ENCODE measurements at places on chromosomes 2 and 18. TPM values are rescaled to one million over a fixed set of nuclear protein-coding genes. Genes with fewer than 3 reads are reported as not detected.
A peak's percentile ranks its signal among the peaks of the same experiment; 100 is the strongest.

GRCh38 chr2:23292024-23292423 is 93.0 kb upstream of the KLHL29 start:
- no peak for DNase-seq

Gene MAP4K4
- 76.9 TPM for total RNA-seq

- no peak for DNase-seq
These were observed 6.7 kb upstream of the PARD6G start for GRCh38 chr18:80253871-80254492.

Gene TM4SF20
- total RNA-seq, result not detected

DNA sequence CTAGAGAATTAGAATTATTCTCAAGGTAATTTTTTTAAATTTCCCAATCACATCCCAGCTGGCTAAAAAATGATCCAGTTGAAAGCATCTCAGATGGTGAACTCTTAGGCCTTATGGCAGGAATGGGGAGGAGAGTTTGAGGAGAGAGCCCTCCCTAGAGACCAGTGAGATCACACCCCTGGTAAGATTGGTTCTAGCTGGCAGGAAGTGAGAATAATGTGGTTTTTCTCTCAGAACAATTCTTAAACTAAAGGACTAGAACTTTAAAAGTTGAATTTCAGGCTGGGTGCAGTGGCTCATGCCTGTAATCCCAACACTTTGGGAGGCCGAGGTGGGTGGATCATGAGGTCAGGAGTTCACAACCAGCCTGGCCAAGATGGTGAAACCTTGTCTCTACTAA is 120.2 kb downstream of the MYO3B start:
- DNase-seq, result no peak

Gene RUFY4
- not detected for total RNA-seq

DNA sequence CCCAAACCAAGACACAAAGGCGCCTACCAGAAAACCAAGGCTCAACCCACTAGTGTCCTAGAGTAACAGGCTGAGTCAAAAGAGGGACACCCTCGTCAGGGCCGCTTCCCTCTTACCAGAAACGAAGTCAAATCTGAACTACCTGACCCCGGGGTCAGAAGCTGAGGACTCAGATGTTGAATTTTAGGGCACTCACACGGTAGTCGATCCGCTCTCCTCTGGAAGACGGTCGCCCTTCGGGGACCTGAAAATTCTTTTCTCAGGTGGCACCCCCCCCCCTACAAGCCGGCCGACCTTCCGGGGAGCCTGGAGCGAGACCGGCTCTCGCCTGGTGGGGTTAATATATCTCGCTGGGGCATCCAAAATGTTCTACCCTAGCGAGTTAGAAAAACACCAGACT is 121.1 kb upstream of the KCNJ3 start:
- DNase-seq, result no peak

Gene LCT
- not detected for total RNA-seq

DNA sequence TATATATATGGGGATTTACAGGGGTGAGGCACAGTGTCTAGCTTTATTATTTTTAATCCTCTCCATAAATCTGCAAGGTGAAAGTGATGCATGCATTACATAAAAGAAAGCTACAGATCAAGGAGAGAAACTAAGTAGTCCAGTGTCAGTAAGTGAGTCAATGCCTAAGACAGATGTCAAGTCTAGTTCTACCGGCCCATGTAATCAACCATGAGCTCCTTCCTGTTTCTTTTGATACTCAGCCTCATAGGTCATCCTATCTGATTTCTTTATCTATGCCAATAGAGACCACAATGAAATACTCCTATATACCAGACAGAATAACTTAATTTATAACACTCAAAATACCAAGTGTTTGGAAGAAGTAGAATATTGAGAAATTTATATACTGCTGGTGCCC is 20.2 kb upstream of the GYPC start:
- no peak for DNase-seq

DNA sequence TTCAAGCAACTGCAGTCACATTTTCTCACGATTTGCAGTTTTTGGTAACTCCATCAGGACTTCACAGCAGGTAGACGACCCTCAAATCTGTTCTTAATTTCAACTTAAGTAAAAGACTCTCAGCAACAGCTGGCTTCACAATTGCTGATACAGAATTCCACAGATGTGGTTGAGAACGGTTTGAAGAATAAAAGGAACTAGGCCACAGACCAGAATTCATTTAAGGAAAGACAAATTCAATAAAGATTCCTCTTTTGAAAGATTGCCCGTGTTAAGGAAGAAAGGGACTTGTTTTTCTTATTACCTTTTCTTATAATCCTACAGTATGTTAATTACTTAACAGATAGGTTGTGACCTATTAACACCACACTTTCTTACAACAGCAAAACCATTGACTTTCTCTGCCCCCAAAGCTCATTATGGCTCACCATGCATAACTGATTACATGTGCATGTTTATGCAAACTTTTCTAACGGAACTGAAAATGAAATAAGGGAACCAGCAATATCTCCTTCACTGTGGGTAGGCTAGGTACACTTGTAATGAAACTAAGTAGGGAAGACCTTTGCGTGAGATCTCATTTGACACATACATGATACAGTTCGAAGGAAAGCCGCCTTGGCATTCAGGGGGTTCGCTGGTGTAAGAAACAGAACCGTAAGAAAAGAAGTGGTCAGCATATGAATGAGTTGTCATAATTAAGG is 4.7 kb upstream of the ZNF516 start:
- DNase-seq, result no peak

Gene ROCK1
- total RNA-seq, result 31.4 TPM

GRCh38 chr2:39568561-39569006 is 97.1 kb upstream of the TMEM178A start:
- no peak for DNase-seq

DNA sequence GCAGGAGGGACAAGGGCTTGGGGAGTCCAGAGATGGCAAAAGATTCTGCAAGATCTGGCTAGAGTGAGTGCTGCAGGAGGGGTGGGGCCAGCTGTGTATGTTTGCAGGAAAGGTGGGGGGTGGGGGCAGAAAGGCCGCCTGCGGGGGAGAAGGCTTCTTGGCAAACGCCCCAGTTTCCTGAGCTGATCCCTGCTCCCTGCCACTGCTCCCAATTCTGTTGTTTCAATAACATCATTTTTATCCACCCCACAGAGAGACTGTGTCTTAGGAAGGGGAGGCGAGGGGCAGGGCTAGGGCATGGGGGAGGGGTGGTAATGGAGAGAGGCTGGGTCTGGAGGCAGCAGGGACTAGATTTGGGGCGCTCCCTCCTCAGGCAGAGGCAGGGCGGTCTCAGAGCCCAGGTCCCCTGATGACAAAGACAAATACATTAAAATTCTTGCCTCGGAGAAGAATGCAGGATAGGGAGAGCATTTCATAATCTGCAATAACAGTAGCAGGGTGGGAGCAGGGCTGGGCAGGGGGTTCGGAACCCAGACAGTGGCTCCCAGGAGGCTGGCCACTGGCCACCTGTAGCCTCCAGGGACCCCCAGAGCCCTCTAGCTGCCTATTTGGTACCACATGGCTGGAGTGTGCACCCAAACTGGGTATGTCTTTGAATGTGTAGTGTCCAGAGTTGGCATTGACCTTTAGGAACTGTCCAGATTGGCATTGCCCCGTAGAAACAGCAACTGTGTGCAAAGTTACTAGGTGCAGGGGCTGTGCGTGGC is 2.1 kb upstream of the WNT6 start:
- no peak for DNase-seq

DNA sequence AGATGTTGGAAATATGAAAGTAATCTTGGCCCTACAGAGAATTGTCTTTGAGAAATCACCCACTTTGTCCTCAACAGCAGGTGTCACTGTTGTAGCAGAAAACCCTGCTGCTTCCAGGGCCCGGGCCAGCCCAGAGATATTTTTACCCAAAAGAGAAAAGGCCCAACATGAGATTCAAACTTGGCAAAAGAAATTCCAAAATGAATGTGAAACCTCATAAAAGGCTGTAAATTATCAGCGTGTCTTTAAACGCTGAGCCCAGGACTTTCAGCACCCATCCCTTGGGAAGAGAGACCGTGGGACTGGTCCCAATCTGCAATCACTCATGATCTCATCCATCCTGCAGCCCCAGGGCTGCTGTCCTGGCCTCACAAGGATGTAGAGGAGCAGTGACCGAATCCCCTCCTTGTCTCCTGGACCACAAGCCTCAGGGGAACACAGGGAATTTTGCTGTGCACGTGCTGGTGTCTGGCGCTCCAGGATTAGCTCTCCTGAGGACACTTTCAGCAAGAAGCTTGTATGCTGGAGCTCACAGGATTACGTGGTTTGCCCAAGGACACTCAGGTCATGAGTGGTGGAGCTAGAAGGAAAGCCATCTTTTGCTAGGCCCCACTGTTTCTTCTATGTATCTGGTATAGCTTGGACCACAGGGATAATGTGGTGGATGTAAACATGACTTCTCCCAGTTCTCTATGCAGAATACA is 202.1 kb downstream of the RNF144A start:
- DNase-seq, result peak; percentile 54

DNA sequence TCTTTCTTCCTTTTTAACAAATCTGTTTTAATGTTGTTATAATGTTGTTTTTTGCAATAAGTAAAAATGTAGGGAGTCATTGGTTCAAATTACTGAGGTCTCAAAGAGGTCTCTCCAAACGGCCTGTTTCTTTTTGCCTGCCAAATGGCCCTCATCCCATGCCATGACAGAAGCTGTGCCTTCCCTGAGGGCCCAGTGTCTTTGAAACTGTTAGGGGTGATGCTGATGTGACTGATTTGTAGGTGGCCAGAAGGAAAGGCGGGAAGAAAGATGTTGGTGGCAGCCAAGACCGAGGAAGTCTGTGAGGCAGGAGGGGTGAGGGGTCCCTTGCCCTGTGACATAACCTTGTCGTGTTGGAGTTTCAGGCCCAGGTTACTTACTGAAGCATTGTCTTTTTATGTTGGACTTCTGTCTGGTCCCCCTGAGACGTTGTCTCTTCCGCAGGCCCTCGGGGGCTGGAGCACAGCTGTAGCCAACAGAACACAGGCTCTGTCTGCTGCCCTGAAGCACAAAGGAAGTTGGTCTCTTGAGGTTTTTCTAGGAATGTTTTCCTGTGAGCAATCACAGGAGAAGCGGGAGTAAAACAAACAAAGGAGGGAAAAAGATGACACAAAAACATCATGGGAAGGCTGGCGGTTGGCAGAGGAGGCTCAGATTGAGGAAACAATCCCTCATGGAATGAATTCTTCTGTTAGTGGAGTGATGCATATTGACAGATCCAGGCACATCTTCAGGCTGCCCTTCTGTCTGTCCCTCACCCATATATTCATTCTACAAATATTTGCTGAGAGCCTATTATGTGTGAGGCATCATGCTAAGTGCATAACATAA is 4.9 kb upstream of the ST3GAL5 start:
- no peak for DNase-seq

GRCh38 chr18:79900610-79901570 is 50.6 kb downstream of the SLC66A2 start:
- no peak for DNase-seq

Gene TMEM17
- total RNA-seq, result 1.7 TPM

DNA sequence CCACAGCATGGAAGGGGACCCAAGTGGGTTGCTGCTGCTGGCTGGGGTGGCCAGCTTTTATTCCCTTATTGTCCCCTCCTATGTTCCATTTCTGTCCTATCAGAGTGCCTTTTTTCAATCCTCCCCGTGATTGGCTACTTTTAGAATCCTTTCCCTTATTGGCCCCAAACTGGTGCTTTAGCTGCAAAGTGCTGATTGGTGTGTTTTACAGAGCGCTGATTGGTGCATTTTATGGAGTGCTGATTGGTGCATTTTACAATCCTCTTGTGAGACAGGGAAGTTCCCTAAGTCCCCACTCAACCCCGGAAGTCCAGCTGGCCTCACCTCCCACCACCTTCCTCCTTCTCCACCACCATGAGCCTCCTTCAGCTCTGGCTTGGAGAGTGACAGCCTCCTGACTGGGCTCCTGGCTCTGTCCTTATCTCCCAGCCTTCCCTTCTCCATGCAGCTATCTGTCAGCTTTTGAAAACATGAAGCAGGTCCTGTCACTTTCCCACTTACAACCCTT is 20.7 kb upstream of the PLB1 start:
- no peak for DNase-seq

- DNase-seq, result no peak
These were observed 38.3 kb downstream of the FBXO48 start for GRCh38 chr2:68428746-68429145.

DNA sequence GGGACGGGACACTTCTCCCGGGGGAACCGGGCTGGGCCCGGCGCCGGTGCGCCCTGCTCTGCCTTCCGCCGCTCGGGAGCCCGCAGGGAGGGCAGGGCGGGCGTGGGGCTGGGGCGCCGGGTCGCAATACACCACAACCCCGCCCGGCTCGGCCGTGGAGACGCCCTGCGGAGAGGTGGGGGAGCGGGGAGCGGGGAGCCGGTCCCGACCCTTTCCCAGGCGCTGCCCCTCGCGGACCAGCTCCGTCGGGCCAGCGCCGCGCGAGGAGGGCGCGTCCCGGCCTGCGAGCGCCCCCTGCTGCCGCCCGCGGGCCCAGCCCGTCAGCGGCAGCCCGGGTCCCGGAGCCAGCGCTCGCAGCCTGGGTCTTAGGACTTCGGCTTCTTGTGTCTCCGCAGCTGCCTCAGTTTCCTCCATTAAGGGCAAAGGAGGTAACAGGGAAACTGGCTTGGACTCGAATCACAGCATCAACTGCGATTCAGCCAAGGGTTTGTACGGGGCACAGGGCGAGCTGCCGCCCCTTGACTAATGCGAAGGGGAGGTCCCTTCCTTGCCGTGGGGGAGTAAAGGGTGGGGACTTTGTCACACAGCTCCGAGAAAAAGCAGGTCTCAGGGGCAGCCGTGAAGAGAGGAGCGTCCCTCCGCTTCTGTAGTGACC is 635 bp upstream of the ADRA2B start:
- peak; percentile 65 for DNase-seq

- DNase-seq, result no peak
These were observed 8.8 kb downstream of the EFEMP1 start for GRCh38 chr2:55914786-55915185.

GRCh38 chr18:1246827-1247226 is 342.2 kb downstream of the ADCYAP1 start:
- DNase-seq, result no peak

Gene SLC4A5
- total RNA-seq, result 1.3 TPM

DNA sequence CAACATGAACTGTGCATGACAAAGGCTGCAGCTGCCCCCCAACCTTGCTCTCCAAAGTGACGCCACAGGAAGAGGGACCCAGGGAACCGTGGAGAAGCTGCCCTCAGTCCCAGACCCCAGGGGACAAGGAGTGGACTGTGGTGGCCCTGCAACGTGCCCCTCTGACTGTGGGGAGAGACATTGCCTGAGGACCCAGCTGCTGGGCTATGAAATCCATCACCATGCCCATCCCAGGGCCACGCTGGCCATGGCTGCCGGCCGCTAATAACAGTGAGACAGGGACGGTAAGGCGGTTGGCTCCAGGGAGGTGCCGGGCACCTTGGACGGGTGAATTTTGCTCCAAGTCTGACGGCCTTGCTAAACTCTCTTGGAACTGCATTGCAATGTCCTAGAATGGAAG is 211.3 kb upstream of the HDAC4 start:
- DNase-seq, result no peak

Gene MOCOS
- total RNA-seq, result 0.40 TPM

Gene CD8B2
- not detected for total RNA-seq

DNA sequence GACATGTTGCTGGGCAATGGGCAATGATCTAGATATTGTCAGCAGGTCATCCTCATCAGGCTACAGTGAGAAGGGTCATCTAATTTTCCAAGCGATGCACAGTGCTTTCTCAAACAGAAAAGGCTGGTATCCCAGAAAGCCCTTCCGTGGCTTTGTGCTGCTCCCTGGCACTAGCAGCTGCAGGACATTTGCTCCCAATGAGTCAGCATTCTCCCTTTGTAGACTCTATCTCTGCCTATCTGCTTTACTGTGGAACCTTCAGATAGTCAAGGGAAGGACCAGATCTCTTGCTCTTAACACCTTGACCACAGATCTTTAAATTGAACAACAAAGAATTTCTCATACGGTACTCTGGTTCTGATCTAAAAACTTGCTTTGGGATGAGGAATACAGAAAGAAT is 101.4 kb downstream of the CDH2 start:
- DNase-seq, result no peak

- DNase-seq, result no peak
These were observed 36.9 kb upstream of the SERPINB2 start for GRCh38 chr18:63850636-63851035.

Data from Right ventricle myocardium superior (tissue), 1 donor.